ENCODE measurements at places on chromosomes 1 and 21. TPM values are rescaled to one million over a fixed set of nuclear protein-coding genes. Genes with fewer than 3 reads are reported as not detected.

GRCh38 chr1:18073066-18073642 lies 34.4 kb upstream of the IGSF21 start:
- H3K4me3 ChIP-seq = no peak overlapping the region
- DNase-seq = no peak
- H3K36me3 ChIP-seq = no peaks in the 10 kb centered on the region
- H3K4me1 ChIP-seq = no peaks in the 10 kb centered on the region
- no peak overlapping the region for H3K27ac ChIP-seq

GRCh38 chr1:238898856-238899255 lies 487.5 kb upstream of the CHRM3 start:
- H3K27me3 ChIP-seq = no peaks in the 10 kb centered on the region
- no peak overlapping the region for H3K27ac ChIP-seq
- peak; percentile 5 for DNase-seq
- no peaks in the 10 kb centered on the region for H3K4me1 ChIP-seq
- no peaks in the 10 kb centered on the region for H3K36me3 ChIP-seq
- H3K4me3 ChIP-seq = no peak overlapping the region

- H3K27me3 ChIP-seq = no peaks in the 10 kb centered on the region
- no peak overlapping the region for H3K4me3 ChIP-seq
- H3K27ac ChIP-seq = peak overlapping the region; percentile 64
- H3K4me1 ChIP-seq = no peaks in the 10 kb centered on the region
These were observed 116.4 kb upstream of the HOOK1 start for GRCh38 chr1:59698386-59698785.

The IL24 gene
- total RNA-seq = not detected

The OR6K3 gene
- not detected for total RNA-seq

The NEK2 gene
- 1.7 TPM for total RNA-seq

The HFM1 gene
- 4.8 TPM for total RNA-seq

The ESPN gene
- 19.7 TPM for total RNA-seq
